Stimulated activated CD8-positive, alpha-beta memory T cell treated with anti-CD3 and anti-CD28 coated beads, Interleukin-4, amount 100 ng/mL, for 48 hours (primary cell): ENCODE measurements at places on chromosomes 11 and 22.

DNA sequence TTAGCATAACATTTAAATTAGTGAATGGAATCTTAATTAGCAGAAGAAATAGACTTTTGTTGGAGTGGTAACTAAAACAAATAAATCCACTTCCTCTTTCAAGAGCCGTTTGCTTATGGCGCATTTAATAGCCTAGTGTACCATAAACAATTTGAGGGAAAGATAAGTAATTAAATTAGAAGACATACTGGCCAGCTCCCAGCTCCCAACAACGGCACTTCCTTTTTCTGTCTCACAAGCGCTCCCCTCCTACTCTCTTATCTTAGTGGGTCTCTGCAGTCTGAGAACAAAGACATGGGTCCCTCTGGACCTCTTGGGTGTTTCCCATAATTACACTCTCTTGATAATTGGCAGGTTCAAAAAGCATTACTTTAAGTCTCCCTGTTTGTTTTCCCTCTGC is 146.0 kb downstream of the OPCML start:
- no peak for DNase-seq

GRCh38 chr11:124788521-124788920 is 11.7 kb downstream of the MSANTD2 start:
- no peak for DNase-seq

- peak; percentile 51 for DNase-seq
Observed at GRCh38 chr11:35404388-35404775, 15.0 kb downstream of the SLC1A2 start.

DNA sequence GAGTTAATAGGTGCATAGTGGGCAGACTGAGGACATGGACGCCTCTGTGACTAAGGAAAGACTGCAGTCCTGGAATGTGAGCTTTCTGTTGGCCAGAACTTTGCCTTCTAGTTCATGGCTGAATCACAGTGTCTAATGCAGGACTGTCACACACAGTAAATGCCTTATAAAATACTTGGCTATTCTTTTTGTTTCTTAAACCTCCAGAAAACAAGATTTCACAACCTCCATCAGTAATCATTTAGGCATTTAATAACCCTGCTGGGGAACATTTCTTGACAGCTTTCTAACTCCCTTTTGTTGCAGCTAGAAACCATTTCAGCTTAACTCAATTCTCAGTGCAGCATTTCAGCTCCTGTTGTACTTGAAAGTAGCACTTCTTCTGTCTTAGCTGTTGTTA is 335.8 kb upstream of the DDI1 start:
- DNase-seq: no peak

GRCh38 chr22:27228771-27229170 is 571.4 kb downstream of the MIAT start:
- no peak for DNase-seq

- no peak for DNase-seq
Observed at GRCh38 chr11:113557926-113558325, 82.7 kb upstream of the DRD2 start.

DNA sequence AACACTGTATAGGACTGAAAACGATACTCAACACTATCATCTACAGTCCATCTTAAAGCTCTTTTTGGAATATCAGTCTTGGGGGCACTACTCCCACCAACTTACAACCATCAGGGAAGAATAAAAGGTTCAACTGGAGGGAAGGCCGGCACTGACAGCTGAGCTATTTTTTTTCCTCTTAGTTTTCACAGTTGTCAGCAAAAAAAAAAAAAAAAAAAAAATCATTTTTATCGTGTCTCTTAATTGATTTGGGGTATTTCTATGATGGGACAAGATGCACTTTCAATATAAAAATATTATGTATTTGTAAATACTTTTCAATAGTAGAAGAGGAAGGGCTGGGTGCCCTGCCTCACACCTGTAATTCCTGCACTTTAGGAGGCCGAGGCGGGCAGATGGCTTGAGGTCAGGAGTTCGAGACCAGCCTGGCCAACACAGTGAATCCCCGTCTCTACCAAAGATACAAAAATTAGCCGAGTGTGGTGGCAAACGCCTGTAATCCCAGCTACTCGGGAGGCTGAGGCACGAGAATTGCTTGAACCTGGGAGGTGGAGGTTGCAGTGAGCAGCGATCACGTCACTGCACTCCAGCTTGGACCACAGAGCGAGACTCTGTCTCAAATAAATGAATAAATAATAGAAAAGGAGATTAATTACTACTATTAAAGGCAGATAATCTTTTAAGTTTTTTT is 1.5 kb downstream of the KIF18A start:
- DNase-seq: no peak

- DNase-seq: peak; percentile 70
Observed at GRCh38 chr11:2092956-2093412, 46.2 kb downstream of the IGF2 start.

GRCh38 chr11:109958131-109958820 is 134.9 kb upstream of the ZC3H12C start:
- DNase-seq: no peak

DNA sequence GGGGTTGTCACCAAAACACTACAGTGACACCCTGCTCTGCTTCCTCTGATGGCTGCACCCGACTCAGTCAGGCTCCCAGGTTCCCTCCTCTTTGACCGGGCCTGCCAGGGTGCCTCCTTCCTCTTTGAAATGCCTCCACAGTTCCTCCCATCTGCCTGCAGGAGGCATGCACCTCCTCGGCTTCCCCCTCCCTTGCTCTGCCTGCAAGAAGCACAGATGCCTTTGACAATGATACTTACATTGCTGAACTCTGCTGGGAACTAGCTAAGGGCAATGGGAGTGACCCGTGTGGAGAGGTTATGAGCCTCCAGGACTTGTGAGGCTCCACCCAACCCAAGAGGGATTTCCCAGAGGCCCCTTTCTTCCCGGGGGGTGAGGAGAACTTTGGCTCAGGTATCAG is 674.1 kb downstream of the OPCML start:
- DNase-seq: no peak

GRCh38 chr11:47154616-47155570 is 21.8 kb downstream of the ARFGAP2 start:
- peak; percentile 42 for DNase-seq

- DNase-seq: no peak
Observed at GRCh38 chr22:29517215-29517908, 36.2 kb downstream of the THOC5 start.

GRCh38 chr11:123509737-123510578 is 79.9 kb downstream of the GRAMD1B start:
- DNase-seq: no peak

GRCh38 chr22:34781681-34782080 is 284.3 kb upstream of the ISX start:
- DNase-seq: no peak

GRCh38 chr11:102482433-102482832 is 29.9 kb upstream of the TMEM123 start:
- DNase-seq: no peak

GRCh38 chr11:1667121-1667850 is 29.7 kb upstream of the KRTAP5-6 start:
- DNase-seq: peak; percentile 10

GRCh38 chr22:41425660-41426365 is 20.8 kb downstream of the TOB2 start:
- DNase-seq: peak; percentile 50
